Prostate gland (tissue), 2 donors: ENCODE measurements at places on chromosomes 13 and 19. TPM values are rescaled to one million over a fixed set of nuclear protein-coding genes. Genes with fewer than 3 reads are reported as not detected.
A peak's percentile ranks its signal among the peaks of the same experiment; 100 is the strongest.

Gene FGF22
- 4.4 TPM for total RNA-seq

Gene SIGLECL1
- total RNA-seq, result 1.6 TPM

DNA sequence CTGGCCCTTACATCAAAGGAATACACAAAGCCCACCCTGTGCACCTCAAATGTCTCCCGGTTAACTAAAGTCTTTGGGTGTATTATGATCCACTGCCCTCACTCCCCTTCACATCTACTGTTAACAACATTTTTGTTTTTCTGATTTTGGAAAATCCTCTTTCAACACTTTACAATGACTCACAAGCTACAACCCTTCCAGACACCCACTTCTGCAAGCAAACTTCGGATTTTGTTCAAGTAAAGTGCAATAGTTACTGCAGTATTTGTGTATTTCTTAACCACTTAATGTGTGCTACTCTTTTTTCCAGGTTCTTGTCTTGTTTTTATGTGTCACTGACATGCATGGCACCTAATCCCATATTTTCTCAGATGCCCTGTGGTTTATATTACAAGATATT is 101.1 kb downstream of the EDNRB start:
- no peaks in the 10 kb centered on the region for H3K36me3 ChIP-seq
- H3K4me1 ChIP-seq, result no peaks in the 10 kb centered on the region
- no peaks in the 10 kb centered on the region for H3K27me3 ChIP-seq
- DNase-seq, result no peak
- H3K27ac ChIP-seq, result no peak overlapping the region
- H3K4me3 ChIP-seq, result no peak overlapping the region

DNA sequence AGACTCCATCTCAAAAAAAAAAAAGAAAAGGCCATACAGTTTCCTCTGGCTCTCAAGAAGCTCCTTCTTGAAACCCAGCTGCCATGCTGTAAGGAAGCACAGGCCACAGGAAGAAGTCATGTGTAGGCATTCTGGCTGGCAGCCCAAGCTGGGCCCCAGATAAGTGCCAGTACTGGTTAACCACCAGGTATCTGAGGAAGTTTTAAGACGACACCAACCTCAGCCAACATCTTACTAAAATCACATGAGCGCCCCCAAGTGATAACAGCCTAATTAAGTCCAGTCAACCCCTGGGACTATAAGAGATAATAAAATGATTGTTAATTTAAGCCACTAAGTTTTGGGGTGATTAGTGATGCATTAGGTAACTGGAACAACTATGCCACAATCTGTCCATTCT is 27.4 kb upstream of the AKT2 start:
- no peak overlapping the region for H3K4me3 ChIP-seq
- no peak overlapping the region for H3K27ac ChIP-seq
- no peaks in the 10 kb centered on the region for H3K36me3 ChIP-seq

Gene PRSS57
- 1.7 TPM for total RNA-seq

- H3K4me1 ChIP-seq, result no peaks in the 10 kb centered on the region
- H3K36me3 ChIP-seq, result no peaks in the 10 kb centered on the region
- H3K27ac ChIP-seq, result no peak overlapping the region
- H3K4me3 ChIP-seq, result no peak overlapping the region
- no peak for DNase-seq
These were observed 285.7 kb downstream of the TBC1D4 start for GRCh38 chr13:75196147-75196837.

GRCh38 chr19:12665671-12666264 is 774 bp downstream of the MAN2B1 start:
- no peak overlapping the region for H3K27ac ChIP-seq
- no peaks in the 10 kb centered on the region for H3K36me3 ChIP-seq
- no peaks in the 10 kb centered on the region for H3K27me3 ChIP-seq
- peaks cover 21% of the 10 kb centered on the region for H3K4me1 ChIP-seq

GRCh38 chr13:21333186-21333585 is 125.9 kb downstream of the ZDHHC20 start:
- no peak for DNase-seq
- no peak overlapping the region for H3K4me3 ChIP-seq
- no peaks in the 10 kb centered on the region for H3K4me1 ChIP-seq
- no peak overlapping the region for H3K27ac ChIP-seq

- no peak for DNase-seq
- peaks cover 11% of the 10 kb centered on the region for H3K4me1 ChIP-seq
- H3K27me3 ChIP-seq, result no peaks in the 10 kb centered on the region
- H3K4me3 ChIP-seq, result no peak overlapping the region
These were observed 4.6 kb upstream of the GRAMD1A start for GRCh38 chr19:34995551-34995950.

DNA sequence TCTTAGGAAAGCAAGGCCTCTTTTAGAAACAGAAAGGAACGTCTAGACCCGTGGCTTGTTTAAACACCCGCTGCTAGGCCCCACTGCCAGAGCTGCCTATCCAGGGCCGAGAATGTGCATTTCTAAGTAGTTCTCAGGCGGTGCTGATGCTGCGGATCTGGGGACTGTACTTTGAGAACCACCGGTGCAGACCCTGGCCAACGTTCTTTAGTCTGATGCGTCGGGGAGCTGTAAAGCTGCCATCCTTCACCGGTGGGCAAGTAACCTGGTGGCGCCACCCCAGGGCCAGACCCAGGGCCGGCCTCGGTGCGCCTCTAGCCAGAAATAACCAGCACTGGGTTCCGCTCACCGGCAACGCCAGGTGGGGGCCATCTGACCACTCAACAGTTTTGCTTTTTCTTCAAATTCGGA is 47.1 kb downstream of the TGDS start:
- H3K36me3 ChIP-seq, result no peaks in the 10 kb centered on the region
- H3K4me3 ChIP-seq, result peak overlapping the region; percentile 52
- peak; percentile 36 for DNase-seq
- no peaks in the 10 kb centered on the region for H3K4me1 ChIP-seq
- peak overlapping the region; percentile 89 for H3K27ac ChIP-seq

DNA sequence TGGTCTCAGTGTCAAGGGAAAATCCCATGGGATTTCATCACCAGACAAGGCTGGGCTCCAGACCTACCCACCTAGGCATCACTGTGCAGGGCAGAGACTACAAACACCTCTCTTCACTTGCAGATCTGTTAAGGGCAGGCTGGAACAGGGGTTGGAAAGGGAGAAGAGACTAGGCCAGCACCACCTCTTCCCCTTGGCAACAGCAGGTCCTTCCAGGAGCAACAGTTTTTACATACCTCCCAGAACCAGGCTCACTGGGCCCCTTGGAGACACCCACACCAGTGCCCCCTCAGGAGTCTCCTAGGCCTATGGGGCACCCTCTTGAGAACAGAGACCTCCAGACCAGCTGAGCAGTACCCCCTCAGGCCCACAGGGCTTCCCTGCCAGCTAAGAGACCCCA is 2.5 kb upstream of the UBE2M start:
- H3K36me3 ChIP-seq, result no peaks in the 10 kb centered on the region
- H3K4me1 ChIP-seq, result peaks cover 15% of the 10 kb centered on the region
- no peak overlapping the region for H3K27ac ChIP-seq
- DNase-seq, result no peak
- H3K27me3 ChIP-seq, result no peaks in the 10 kb centered on the region
- H3K4me3 ChIP-seq, result no peak overlapping the region

- peaks cover 11% of the 10 kb centered on the region for H3K4me1 ChIP-seq
- peak overlapping the region; percentile 69 for H3K4me3 ChIP-seq
- peak overlapping the region; percentile 96 for H3K27ac ChIP-seq
- DNase-seq, result no peak
- no peaks in the 10 kb centered on the region for H3K36me3 ChIP-seq
- H3K27me3 ChIP-seq, result no peaks in the 10 kb centered on the region
These were observed 399 bp upstream of the SPTBN4 start for GRCh38 chr19:40466219-40466984.

DNA sequence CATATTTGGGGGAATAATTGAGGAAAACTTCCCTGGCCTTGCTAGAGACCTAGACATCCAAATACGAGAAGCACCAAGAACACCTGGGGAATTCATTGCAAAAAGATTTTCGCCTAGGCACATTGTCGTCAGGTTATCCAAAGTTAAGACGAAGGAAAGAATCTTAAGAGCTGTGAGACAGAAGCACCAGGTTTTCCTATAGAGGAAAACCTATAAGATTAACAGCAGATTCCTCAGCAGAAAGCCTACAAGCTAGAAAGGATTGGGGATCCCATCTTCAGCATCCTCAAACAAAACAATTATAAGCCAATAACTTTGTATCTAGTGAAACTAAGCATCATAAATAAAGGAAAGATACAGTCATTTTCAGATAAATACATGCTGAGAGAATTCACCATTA is 114.9 kb downstream of the PIBF1 start:
- no peaks in the 10 kb centered on the region for H3K27me3 ChIP-seq
- no peak for DNase-seq
- H3K4me3 ChIP-seq, result no peak overlapping the region
- H3K36me3 ChIP-seq, result no peaks in the 10 kb centered on the region
- no peak overlapping the region for H3K27ac ChIP-seq

Gene SLITRK5
- 0.77 TPM for total RNA-seq

DNA sequence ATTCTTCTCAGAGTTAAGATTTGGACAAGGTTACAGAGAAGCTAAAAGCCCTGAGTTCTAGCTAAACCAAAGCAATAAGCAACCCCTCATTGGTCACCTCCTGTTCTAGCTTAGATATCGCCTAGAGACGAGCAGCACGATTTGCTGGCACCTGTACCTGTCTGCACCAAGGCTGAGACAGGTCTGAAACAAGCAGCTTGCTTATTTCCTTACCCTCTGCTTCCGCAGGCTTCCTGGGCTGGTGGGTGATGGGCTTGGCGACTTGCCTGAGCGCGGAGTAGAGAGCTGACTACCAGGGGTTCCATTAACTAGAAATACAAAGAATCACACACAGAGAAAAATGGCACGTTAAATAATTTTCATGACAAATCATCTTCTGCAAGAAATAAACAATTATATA is 276.9 kb downstream of the DCLK1 start:
- H3K36me3 ChIP-seq, result no peaks in the 10 kb centered on the region
- H3K27ac ChIP-seq, result no peak overlapping the region
- no peaks in the 10 kb centered on the region for H3K27me3 ChIP-seq
- H3K4me3 ChIP-seq, result no peak overlapping the region
- DNase-seq, result no peak

DNA sequence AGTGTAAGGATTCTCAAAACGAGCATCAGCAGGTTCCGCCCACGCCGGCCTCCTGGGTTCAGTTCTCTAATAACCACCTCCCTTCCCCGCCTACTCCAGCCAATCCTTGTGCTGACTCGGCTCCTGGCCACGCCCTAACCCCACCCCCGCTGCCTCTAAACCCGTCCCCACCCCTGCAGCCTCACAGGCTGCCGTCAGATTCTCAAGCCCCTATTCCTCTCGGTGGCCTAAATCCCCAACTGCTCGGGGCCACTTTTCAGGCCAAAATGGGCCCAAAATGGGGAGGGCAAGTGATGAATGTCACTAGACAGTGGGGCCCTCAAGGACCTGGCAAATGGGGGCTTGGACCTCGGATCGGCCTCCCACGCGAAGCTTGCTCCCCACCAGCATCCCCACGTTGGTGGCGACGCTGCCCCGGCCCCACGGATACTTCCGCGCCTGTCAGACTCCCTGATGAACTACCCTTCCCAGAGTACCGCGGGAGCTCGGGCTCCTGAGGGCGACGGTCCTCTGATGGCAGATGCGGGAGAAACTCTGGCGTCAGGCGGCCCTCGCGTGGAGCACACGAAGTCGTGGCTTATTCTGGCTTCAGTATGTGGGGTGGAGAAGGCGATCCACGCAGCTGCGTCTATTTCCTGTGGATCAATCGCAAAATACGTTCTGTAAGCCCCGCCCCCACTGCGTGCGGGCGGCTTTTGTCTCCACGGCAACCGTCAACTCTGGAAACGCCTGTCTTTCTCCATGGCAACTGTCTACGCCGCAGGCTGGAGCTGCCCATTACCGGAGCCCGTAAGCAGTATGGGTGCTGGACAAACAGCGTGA is 24.8 kb downstream of the ZNF473 start:
- peaks cover 4% of the 10 kb centered on the region for H3K36me3 ChIP-seq
- peak; percentile 75 for DNase-seq
- peak overlapping the region; percentile 46 for H3K27ac ChIP-seq
- no peaks in the 10 kb centered on the region for H3K27me3 ChIP-seq
- no peaks in the 10 kb centered on the region for H3K4me1 ChIP-seq

- no peak overlapping the region for H3K4me3 ChIP-seq
- peaks cover 3% of the 10 kb centered on the region for H3K4me1 ChIP-seq
- H3K27me3 ChIP-seq, result no peaks in the 10 kb centered on the region
- no peaks in the 10 kb centered on the region for H3K36me3 ChIP-seq
These were observed 30.2 kb upstream of the CPB2 start for GRCh38 chr13:46134961-46135522.

GRCh38 chr19:18119013-18119716 is 21.6 kb downstream of the MAST3 start:
- no peak overlapping the region for H3K4me3 ChIP-seq
- no peaks in the 10 kb centered on the region for H3K36me3 ChIP-seq
- H3K27ac ChIP-seq, result peak overlapping the region; percentile 80
- peaks cover 6% of the 10 kb centered on the region for H3K4me1 ChIP-seq
- DNase-seq, result no peak

- no peaks in the 10 kb centered on the region for H3K4me1 ChIP-seq
- H3K36me3 ChIP-seq, result no peaks in the 10 kb centered on the region
- DNase-seq, result peak; percentile 76
These were observed at the start of gene SMAD9 for GRCh38 chr13:36919833-36920615. SMAD9 (minus strand) TSS chr13:36920238; CDS start chr13:36879689, 40,549 bp downstream.

DNA sequence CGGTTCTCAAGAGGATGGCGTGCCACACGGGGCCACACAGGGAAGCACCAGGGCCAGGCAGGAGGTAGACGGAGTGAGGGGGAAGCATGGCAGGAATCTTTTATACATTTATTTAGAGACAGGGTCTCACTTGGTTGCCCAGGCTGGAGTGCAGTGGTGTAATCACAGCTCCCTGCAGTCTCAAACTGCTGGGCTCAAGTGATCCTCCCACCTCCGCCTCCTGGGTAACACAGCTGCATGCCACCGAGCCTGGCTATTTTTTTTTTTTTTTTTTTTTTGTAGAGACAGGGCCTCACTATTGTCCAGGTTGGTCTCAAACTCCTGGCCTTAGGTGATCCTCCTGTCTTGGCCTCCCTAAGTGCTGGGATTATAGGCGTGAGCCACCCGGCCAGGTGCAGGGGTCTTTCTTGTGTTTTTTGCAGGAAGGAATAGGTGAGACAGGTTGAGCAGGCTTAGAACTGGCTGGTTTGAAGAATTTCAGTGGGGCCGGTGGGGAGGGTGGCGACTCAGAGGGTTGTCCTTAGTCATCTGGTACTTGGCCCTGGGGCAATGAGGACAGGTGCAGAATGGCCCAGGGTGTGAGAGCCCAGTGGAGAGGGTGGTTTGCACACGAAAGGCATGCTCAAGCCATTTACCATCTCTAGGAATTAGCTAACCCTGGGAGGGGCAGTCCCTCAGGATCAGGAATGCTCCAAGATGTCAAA is 7.6 kb downstream of the SSC5D start:
- H3K27me3 ChIP-seq, result no peaks in the 10 kb centered on the region
- H3K4me1 ChIP-seq, result no peaks in the 10 kb centered on the region
- no peak for DNase-seq
- no peak overlapping the region for H3K4me3 ChIP-seq
- H3K27ac ChIP-seq, result no peak overlapping the region

DNA sequence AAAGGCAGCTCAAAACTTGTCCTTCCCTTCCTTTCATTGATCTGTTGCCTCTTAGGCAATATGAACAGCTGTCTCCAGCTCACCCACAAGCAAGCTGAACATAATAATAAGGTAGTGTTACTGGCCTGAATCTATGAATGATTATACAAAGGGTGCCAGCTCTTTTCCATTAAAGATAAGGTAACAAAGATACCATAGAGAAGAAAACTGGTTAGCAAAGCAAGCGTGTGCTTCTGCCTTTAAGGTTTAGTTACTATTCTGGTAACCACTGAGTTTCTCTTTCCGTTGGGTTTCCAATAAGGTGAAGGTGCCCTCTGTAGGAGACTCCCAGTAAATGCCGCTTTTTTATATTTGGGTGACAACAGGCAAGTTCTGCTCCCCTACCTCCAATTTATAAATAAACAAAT is 12.1 kb upstream of the DACH1 start:
- no peaks in the 10 kb centered on the region for H3K4me1 ChIP-seq
- no peak overlapping the region for H3K27ac ChIP-seq
- DNase-seq, result peak; percentile 10
- H3K27me3 ChIP-seq, result no peaks in the 10 kb centered on the region
- H3K4me3 ChIP-seq, result no peak overlapping the region
